Activated CD8-positive, alpha-beta memory T cell treated with anti-CD3 and anti-CD28 coated beads, Interleukin-2, amount 50 U/mL, for 4 hours (primary cell): ENCODE measurements at places on chromosomes 4 and X.

DNA sequence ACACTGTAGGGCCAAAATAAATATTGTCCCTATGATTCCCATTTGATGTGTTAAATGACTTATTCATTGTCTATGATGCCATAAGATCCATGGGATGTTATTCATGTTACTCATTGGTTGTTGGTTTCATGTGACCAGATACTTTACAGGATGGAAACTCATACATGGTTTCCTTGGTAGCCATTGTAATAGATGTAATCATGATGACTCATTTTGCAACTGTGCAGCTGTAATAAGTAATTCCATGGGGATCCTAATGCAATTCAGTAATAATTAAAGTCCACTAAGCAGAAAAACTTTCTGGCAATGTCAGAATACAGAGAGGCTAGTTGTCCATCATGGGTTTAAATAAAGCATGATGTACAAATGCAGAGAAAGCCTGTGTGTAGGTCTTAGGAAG is 389.7 kb upstream of the NR3C2 start:
- no peak for DNase-seq

- no peak for DNase-seq
Observed at GRCh38 chrX:72644946-72645345, 69.2 kb downstream of the PHKA1 start.

- DNase-seq: no peak
Observed at GRCh38 chr4:15400981-15401671, 26.7 kb upstream of the C1QTNF7 start.

DNA sequence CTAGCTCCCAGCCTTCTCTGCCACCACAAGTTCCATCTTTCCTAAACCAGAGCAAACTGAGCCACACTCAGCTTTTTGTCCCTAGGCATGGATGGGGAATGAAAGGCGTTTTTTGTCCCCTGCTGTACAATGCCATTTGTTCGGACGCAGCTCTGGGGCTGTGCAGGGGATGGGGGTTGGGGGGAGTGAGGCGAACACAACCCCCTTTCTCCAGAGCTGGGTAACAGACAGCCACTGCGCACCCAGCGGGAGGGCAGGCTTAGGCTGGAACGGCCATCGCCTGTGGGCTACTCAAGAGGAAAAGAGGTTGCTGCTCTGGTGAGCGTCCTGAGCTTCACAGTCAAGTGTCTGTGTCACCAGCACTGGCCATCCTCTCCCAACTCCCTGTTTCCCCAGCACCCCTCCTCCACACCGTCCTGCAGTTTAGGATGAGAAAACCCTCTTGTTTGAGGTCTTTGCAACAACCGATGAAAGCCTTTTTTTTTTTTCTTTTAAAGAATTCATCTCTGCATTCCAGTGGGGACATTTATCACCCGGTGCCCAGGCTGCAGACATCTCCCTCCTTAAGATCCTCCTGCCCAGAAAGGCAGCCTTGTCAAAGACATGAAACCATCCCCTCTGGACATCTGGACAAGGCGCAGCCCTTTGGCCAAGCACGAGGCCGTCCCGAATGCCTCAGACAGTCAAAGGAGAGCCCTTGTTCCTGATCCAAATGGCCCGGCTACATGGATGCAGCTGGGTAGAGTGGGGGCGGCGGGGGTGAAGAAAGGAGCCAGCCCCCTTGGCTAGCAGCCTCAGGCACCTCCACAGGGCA is 419.6 kb downstream of the BCOR start:
- DNase-seq: no peak

- no peak for DNase-seq
Observed at GRCh38 chrX:119728487-119728886, 29.9 kb upstream of the SOWAHD start.

DNA sequence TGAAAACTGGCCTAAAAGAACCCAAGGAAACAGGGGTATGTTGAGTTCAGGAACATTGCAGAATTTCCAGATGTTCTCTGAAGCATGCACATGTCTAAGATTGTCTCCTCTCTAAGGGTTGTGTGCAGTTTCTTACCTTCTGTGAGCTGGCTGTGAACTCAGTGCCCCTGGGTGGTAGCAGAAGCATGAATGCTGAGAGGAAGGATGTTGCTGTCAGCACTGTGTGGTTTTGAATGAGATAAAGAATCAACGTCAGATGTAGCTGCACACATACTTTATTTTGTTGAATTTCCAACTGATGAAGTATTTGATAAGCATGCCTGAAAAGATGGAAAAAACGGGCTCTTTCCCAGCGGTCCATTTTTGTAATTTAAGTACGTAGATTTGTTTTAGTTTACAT is 23.8 kb upstream of the CD38 start:
- peak; percentile 36 for DNase-seq
